ENCODE measurements at places on chromosomes 2 and 18.
A peak's percentile ranks its signal among the peaks of the same experiment; 100 is the strongest.

DNA sequence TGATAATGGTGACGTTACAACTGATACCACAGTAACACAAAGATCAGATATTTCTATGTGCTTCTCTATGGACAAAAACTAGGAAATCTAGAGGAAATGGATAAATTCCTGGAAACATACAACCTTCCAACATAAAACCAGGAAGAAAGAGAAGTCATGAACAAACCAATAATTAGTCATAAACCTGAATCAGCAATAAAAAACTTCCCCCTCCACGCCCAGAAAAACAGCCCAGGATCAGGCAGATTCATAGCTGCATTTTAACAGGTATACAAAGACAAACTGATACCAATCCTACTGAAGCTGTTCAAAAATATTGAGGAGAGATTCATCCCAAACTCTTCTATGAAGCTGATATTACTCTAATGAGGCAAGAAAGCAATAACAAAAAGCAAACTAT lies 1535.2 kb upstream of the LRRTM1 start:
- DNase-seq, result no peak

DNA sequence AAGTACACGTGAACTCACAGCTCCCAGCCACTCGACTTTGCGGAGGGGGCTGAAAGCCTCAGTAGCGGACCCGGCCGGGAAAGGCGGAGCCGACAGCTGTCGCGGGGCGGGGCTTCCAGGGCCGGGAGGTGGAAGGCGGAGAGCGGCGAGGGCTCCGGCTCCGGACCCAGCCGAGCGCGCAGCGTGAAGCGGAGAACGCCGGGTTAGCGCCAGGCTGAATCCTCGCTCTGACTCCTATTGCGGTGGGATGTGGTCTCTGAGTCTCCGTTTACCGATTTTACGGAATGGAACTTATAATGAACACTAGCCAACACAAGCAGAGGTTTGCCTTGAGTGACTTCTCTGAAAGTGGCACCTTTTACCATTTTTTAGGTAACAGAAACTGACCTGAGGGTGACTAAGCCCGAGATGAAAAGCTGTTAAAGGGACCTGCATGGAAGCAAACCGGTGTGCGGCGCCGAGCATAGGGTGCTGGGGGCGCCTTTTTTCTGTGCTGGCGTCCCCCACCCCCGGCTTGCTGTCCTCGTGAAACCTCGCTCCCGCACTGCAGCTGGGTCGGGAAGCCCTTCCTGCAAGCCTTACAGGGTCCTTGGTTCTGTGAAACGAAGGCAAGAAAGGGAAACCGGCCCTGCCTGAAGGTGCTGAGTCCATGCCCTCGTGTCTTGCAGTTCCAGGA lies 72.9 kb downstream of the EN1 start:
- peak; percentile 2 for DNase-seq

GRCh38 chr2:15177103-15177502 lies 384.0 kb downstream of the NBAS start:
- peak; percentile 68 for DNase-seq

- DNase-seq, result no peak
Measured at GRCh38 chr2:149068996-149069888, 30.7 kb downstream of the LYPD6B start.

DNA sequence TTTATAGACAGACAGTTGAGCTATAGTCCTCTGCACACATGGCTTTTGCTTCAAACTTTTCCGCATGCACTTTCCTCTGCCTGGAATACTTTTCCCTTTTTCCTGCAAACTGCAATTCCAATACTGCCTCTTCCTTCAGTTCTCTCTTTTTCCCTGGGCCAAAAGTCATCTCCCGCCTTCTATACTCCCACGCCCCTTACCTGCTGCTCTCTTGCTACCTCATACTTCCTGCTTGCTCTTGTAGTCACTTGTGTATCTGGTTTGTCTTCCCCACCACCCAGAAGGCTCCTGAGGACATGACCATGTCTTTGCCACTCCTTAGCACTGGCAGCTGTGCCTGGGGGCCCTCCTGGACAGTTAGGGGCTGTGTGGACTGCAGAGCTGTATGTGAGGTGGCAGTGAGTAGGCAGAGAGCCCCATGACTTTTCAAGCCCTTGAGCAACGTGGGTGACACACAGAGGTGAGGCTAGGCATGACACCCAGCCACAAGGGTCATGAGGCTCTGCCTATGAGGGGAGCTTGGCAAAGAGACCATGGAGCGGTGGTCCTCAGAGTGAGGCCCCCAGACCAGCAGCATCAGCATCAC lies 23.2 kb downstream of the SPEG start:
- DNase-seq, result no peak

GRCh38 chr18:13568443-13569392 lies 157.6 kb downstream of the FAM210A start:
- DNase-seq, result no peak

GRCh38 chr2:36539631-36540030 lies 58.3 kb downstream of the FEZ2 start:
- no peak for DNase-seq

DNA sequence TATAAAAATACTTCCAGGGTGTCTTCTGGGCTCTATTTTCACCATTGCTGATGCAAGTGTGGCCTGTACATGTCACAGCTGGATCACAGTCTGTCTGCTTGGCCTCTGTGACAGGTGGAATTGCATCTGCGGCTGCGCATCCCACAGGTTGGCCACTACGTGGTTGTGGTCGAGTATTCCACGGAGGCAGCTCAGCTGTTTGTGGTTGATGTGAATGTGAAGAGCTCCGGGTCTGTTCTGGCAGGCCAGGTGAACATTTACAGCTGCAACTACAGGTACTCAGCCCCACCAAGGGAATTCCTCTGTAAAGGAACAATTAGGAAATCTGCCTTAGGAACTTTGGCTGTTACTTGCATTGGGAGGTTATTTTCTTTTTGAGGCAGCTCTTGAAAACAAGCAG lies 144.5 kb downstream of the LAMA3 start:
- no peak for DNase-seq

DNA sequence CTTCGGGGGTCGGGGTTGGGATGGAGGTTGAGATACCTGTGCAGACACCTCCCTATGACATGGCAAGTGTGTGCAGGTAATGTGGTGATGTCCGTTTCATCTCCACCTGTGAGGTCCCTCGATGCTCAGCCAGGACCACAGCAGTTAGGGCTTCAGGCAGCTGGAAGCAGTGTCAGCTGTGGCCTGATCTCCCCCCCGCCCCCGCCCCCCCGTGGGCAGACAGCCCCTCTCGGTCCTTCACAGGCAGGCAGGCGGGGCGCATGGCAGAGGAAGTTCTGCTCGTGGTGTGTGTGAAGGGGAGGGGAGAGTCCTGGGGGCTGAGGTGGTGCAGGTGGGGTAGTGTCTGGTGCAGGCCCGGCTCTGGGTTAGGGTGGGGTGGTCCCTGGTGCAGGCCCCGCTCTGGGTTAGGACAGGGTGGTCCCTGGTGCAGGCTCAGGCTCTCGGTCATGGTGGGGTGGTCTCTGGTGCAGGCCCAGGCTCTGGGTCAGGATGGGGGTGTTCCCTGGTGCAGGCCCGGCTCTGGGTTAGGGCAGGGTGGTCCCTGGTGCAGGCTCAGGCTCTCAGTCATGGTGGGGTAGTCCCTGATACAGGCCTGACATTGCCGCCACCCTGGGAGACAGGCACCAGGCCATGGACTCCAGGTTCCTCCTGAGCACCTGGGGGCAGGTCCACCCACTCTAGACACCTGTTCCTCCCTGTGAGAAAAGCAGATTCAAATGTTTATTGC lies 94.3 kb downstream of the NFATC1 start:
- DNase-seq, result no peak

DNA sequence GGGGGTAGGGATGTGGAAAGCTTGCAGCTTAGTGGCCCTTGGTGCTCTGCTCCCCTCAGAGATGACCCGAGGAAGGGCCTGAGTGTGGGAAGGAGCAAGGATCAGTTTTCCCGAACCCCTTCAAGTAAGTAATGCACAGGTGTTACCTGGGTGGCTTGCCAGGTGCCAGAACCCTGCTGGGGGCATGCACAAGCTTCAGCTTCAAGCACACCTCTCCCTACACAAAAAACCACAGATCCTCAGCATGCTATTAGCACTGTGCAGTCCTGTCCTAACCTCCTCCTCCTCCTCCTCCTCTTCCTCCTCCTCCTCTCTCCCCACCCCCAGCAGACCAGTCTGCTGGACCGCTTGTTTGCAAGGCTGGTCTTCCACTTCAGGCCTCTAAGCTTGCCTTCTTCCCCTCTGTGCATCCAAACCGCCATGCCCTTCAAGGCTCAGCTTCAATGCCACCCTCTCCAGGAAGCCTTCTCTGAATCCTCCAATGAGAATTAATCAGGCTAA lies 114.8 kb downstream of the ACAA2 start:
- DNase-seq, result no peak
